Glutamatergic neuron (in vitro differentiated cells): ENCODE measurements at places on chromosomes 11 and 22.
A peak's percentile ranks its signal among the peaks of the same experiment; 100 is the strongest.

DNA sequence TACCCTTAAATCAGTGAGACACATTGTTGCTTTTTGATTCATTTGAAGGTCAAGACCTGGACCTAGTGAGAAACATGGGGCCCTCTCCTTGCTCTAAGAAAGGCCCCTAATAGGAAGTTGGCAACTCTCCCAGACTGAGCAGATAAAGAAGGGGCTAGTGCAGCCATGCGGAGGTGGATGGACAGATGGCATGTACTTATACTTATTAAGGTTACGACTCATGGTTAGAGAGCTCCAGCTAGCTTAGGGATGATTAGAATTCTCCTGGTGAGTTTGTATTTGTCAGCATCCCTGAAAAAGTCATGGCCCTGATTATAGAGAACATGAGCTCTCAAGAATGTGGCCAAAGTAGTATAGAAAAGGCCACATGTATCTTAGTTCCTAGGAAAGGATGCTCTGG, 112.1 kb upstream of the BDNF start:
- H3K4me3 ChIP-seq, result no peak overlapping the region
- no peak for DNase-seq
- no peaks in the 10 kb centered on the region for H3K4me1 ChIP-seq
- no peak overlapping the region for H3K27ac ChIP-seq
- no peaks in the 10 kb centered on the region for H3K27me3 ChIP-seq

GRCh38 chr11:85748455-85748891, 62.5 kb downstream of the SYTL2 start:
- no peak for DNase-seq
- H3K4me3 ChIP-seq, result no peak overlapping the region
- H3K27me3 ChIP-seq, result no peaks in the 10 kb centered on the region
- H3K36me3 ChIP-seq, result no peaks in the 10 kb centered on the region
- no peak overlapping the region for H3K27ac ChIP-seq

DNA sequence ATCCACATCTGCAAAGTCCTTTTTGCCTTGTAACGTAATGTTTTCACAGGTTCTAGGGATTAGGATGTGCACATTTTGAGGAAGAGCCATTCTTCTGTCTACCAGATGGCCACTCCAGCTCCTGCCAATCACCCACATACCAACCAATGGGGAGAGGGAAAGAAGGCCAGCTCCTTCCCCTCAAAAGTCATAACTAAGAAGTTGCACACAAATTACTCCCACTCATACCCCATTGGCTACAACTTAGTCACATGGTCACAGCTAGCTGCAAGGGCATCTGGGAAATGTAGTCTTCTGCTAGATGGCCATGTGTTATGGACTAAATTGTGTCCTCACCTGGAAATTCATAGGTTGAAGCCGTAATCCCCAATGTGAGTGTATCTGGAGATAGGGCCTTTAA, 15.4 kb upstream of the MYOD1 start:
- no peak overlapping the region for H3K27ac ChIP-seq
- H3K4me1 ChIP-seq, result no peaks in the 10 kb centered on the region
- H3K36me3 ChIP-seq, result peaks cover 11% of the 10 kb centered on the region
- peaks cover 2% of the 10 kb centered on the region for H3K27me3 ChIP-seq
- DNase-seq, result no peak

DNA sequence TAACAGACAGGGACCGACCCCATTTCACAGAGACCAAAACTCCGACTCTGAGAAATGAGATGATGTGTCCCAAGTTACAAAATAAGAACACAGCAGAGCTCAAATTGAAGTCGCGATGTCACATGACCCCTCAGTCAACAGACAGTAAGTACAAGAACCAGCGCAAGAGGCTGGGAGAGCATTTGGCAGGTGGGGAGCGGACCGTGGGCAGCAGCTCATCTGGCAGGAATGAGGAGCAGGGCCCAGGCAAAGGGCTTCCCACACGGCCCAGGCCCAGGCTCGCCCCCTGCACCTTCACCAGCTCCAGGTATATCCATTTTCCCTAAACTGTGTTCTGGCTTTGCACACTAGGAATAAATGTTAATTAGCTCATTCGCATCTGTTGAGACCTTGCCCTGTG, 34.3 kb downstream of the SCUBE1 start:
- peaks cover 27% of the 10 kb centered on the region for H3K4me1 ChIP-seq
- peaks cover 10% of the 10 kb centered on the region for H3K27me3 ChIP-seq
- no peak for DNase-seq
- no peak overlapping the region for H3K4me3 ChIP-seq
- H3K36me3 ChIP-seq, result no peaks in the 10 kb centered on the region

- peaks cover 31% of the 10 kb centered on the region for H3K4me1 ChIP-seq
- peaks cover 4% of the 10 kb centered on the region for H3K27me3 ChIP-seq
- no peak overlapping the region for H3K4me3 ChIP-seq
- no peak for DNase-seq
- H3K27ac ChIP-seq, result no peak overlapping the region
- no peaks in the 10 kb centered on the region for H3K36me3 ChIP-seq
These were observed 43.3 kb downstream of the ARRB1 start for GRCh38 chr11:75308116-75308515.

- H3K36me3 ChIP-seq, result no peaks in the 10 kb centered on the region
- no peaks in the 10 kb centered on the region for H3K4me1 ChIP-seq
- peaks cover 1% of the 10 kb centered on the region for H3K27me3 ChIP-seq
- DNase-seq, result no peak
These were observed 35.7 kb downstream of the CD44 start for GRCh38 chr11:35174666-35175065.

GRCh38 chr11:125193841-125194240, 29.3 kb downstream of the PKNOX2 start:
- DNase-seq, result no peak
- no peak overlapping the region for H3K4me3 ChIP-seq
- H3K27me3 ChIP-seq, result peaks cover 2% of the 10 kb centered on the region
- no peak overlapping the region for H3K27ac ChIP-seq
- H3K36me3 ChIP-seq, result peaks cover 9% of the 10 kb centered on the region

DNA sequence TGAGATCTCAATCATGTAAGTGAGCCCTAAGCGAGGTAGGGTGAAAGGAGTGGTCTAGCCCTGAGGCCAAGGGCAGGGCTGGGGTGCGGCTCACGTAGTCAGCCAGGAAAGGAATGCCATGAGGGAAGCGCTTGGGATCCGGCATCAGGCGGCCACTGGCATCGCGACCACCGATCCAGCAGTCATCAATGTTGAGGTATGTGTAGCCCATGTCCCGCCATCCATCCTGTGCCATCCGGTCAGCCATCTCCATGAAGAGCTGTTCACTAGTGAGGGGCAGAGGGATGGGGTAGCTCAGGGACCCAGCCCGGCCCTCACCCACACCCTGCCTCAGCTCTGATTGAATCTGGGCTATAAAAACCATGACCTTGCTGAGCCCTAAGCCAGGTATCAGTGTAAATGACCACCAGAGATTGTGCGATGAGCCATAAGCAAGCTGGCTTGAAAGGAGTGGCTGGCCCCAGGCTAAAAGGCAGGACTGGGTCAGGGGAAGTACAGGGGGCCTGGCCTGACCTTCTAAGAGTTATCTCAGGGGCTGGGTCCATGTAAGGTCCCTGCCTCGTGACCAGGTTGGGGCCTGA, 2.9 kb downstream of the NAGA start:
- DNase-seq, result no peak
- no peak overlapping the region for H3K4me3 ChIP-seq
- H3K27ac ChIP-seq, result no peak overlapping the region
- peaks cover 6% of the 10 kb centered on the region for H3K36me3 ChIP-seq
- peaks cover 3% of the 10 kb centered on the region for H3K4me1 ChIP-seq
- peaks cover 4% of the 10 kb centered on the region for H3K27me3 ChIP-seq

GRCh38 chr11:117807482-117808327, 10.7 kb upstream of the DSCAML1 start:
- no peak overlapping the region for H3K27ac ChIP-seq
- H3K4me1 ChIP-seq, result peaks cover 3% of the 10 kb centered on the region
- peaks cover 3% of the 10 kb centered on the region for H3K27me3 ChIP-seq
- H3K4me3 ChIP-seq, result no peak overlapping the region
- peak; percentile 85 for DNase-seq

- H3K4me1 ChIP-seq, result peaks cover 37% of the 10 kb centered on the region
- no peak overlapping the region for H3K27ac ChIP-seq
These were observed 143.2 kb downstream of the ARHGAP42 start for GRCh38 chr11:100830274-100830673.

GRCh38 chr11:60872124-60872960, 5.0 kb downstream of the ZP1 start:
- no peak overlapping the region for H3K4me3 ChIP-seq
- H3K27me3 ChIP-seq, result peaks cover 3% of the 10 kb centered on the region
- DNase-seq, result no peak

- DNase-seq, result no peak
- H3K27ac ChIP-seq, result no peak overlapping the region
- no peak overlapping the region for H3K4me3 ChIP-seq
- H3K27me3 ChIP-seq, result no peaks in the 10 kb centered on the region
These were observed 425.8 kb downstream of the SOX6 start for GRCh38 chr11:15930442-15931025.
